SHP77 (cell line): ENCODE measurements at places on chromosomes 6 and 20.

DNA sequence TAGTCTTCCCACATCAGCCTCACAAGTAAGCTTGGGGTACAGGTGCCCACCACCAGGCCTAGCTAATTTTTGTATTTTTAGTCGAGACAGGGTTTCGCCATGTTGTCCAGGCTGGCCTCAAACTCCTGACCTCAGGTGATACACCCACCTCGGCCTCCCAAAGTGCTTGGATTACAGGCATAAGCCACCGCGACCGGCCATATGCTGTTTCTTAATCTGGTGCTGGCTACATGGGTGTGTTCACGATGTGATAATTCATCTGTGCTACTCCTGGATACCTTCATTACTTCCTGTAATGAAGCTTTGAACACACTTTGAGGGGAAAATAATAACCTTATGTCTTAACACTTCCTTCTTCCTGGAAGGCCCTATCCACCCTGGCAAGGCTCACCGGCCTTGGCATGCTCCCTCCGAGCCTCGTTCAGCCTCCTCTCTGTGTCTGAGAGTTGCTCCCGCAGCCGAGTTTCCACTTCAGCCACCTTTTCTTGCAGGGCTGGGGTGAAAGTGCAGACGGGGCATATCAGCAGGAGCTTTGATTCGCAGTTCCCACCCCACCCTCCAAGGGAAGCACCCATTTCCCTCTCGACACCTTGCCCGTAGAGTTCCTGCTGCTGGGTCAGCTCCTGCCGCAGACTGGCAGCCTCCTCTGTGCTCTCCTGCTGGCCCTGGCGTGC, 5.6 kb upstream of the PSORS1C2 start:
- DNase-seq: no peak

DNA sequence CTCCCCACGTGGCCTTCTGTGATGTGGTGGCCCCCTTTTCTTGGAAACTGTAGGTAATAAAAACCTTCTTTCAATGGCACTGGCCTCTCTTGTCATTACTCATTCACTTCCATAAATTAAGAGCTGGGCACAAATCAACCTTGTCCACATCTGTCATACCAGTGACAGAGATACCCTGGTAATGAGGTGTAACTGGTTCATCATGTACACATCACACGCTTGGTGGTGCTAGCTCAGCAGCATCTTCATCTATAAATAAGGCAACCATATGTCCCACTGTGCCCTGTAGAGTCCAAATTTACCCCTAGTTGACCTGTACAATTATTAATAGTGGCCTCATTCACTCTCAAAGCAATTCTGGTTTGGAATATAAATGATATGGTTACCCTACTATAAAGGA, 245.6 kb downstream of the HIVEP2 start:
- no peak for DNase-seq

DNA sequence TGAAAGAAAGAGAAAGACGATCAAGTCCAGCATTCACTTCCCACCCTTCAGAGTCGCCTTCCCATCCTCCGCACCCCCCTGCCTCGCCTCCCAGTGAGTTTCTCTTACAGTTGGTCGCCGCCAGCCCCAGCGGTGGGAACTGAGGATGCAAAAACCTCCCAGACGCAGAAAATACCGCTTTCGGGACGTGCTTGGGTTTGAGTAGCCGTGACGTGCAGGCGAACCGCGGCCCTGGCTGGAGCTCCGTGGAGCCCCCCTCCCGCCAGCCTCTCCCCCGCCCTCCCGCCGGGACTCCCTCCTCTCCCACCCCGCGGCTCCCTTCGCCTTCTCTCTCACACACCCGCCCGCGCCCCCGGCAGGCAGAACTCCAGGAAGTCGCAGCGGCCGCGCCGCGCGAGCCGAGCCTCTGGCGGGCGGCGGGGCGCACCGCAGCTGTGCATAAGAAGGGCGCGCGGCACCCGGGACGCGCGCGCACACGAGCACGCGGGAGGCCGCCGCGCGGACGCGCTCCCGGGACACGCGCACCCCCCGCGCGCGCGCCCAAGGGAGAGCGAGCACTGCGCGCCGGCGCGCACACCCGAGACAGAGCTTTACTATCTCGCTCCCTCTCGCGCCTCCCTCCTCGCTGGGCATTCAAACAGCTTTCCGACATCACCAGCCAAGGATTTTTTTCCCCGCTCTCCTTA, at the start of gene ADGRB3:
ADGRB3 (plus strand) TSS at position 557 of the 686 bp plus-strand sequence. CDS start 3,394 bp downstream, outside the sequence.
- DNase-seq: peak; percentile 82

DNA sequence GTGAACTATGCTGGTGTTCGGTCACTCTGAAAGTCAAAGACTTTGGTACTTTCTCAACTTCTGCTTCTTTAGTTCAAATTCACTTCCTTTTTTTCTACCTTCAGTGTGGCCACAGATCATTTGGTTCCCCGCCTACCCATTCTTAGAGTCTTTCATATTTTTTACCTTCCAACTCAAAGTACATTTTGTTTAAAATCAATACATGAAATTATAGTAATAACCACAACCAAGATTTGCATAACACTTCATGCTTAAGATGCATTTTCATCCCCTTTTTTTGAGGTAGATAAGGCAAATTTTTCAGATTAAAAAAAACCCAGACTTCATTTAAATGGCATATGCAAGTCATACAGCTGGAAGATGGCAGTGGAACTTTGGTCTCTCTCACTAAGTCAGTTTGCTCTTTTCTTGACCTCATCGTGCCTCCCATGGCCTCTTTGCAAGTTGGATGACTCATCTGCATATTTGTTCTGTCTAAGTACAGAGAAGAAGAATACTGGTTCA, 11.9 kb upstream of the CNR1 start:
- DNase-seq: no peak

GRCh38 chr20:38125157-38126056, 39.7 kb downstream of the TGM2 start:
- DNase-seq: peak; percentile 93

GRCh38 chr6:13874191-13874549, 50.6 kb upstream of the RNF182 start:
- no peak for DNase-seq

- DNase-seq: no peak
These were observed 173.5 kb downstream of the SLC35F1 start for GRCh38 chr6:118080547-118080946.

DNA sequence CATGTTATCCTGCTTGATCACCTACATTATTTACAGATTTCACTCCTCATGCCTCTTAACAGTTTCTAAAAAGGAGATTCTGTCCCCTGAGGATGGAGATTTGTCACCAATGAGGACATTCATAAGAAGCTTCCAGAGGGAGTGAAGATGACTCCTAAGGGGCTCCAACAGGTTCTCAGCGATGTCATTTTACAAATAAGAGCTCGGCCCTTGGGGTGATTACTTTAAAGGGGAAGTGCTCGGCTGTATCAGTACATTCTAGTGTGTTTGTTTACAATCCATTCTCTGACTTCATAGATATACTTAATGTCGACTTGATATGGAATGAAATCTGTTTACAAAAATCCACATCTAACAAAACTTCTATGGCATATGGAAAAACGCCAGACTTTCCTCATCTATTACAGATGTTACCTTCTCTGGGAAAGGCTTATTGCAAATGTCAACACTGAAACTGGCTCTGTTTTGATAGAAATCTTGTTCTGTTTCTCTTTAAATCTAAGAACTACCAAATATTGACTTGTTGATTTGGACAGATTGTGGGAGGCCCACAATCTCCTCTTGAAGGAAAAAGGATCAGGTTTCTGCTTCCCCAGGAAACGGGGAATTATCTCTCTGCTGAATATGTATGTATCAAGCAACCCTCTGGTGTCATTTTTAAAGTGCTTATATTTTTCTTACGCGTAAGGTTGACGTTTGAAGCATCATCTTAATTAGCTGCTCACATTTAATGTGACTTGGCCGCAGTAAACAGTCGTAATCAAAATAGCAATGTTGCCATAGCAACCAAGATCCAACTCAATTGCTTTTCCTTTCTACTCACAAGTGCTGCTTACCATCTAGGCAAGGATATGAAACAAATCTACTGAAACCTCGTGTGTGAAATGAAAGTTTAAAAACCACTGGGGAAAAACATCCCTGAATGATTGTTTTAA, 95.7 kb downstream of the SHLD1 start:
- DNase-seq: no peak

- DNase-seq: peak; percentile 65
These were observed 3.1 kb upstream of the POU3F2 start for GRCh38 chr6:98831057-98831958.

DNA sequence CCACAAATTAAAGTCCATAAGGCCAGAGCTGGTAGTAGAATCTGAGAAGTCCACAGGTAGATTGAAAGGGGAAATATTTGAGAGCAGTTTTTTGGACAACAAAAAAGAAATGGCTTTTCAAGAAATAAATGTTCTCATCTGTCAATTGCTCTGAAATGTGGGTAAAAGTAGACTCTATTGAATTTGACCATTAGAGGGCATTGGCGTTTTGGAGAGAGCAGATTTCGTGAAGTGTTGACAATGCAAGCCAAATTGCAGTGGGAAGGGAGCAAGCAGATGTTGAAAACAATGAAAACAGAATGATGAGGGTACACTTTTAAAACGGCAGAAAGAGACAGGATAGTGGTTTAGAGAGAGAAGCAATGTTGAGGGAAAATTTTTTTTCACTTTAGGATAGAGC, 149.1 kb upstream of the FAM83B start:
- DNase-seq: no peak

DNA sequence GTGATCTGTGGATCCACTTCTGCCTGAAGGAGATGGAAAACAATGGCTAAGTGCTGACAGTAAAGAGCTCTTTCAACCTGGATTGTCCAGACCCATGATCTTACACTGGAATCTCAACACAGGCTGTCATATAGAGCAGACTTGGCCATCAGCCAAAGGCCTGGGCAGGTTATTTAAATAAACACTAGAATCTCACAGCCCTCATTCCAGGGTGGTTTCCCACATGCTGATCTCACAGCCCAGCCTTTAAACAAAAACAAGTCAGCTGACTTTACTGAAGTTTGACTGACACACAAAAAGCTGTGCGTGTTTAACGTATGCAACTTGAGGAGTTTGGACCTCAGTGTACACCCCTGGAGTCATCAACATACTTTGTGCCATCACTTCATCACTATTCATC, 28.4 kb downstream of the SYNDIG1 start:
- DNase-seq: peak; percentile 84

DNA sequence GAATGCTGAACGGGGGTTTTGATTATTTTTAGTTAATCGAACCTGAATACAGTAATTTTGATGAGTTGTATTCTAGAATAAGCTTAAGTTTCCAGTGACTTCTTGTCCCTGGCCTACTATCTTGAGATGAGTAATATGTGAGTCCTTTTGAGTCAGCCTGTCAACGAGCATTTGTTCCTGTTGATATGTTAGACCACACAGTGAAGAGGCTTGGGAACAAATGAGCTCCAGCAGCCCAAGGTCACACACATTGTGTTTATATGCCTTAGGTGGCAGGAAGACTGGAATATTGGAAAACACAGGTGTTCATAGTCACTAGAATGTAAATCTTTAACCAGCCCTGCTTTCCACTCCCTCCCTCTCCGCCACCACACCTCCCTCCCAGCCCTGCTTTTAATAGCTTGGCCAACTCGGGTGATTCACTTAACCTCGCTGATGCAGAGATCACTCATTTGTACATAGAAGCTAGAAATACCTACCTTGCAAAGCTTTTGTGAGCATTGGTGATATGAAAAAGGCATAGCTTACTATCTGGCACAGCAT, 9.1 kb downstream of the SMPDL3A start:
- no peak for DNase-seq

- peak; percentile 83 for DNase-seq
These were observed 571.6 kb upstream of the GJE1 start for GRCh38 chr6:141561154-141561553.

DNA sequence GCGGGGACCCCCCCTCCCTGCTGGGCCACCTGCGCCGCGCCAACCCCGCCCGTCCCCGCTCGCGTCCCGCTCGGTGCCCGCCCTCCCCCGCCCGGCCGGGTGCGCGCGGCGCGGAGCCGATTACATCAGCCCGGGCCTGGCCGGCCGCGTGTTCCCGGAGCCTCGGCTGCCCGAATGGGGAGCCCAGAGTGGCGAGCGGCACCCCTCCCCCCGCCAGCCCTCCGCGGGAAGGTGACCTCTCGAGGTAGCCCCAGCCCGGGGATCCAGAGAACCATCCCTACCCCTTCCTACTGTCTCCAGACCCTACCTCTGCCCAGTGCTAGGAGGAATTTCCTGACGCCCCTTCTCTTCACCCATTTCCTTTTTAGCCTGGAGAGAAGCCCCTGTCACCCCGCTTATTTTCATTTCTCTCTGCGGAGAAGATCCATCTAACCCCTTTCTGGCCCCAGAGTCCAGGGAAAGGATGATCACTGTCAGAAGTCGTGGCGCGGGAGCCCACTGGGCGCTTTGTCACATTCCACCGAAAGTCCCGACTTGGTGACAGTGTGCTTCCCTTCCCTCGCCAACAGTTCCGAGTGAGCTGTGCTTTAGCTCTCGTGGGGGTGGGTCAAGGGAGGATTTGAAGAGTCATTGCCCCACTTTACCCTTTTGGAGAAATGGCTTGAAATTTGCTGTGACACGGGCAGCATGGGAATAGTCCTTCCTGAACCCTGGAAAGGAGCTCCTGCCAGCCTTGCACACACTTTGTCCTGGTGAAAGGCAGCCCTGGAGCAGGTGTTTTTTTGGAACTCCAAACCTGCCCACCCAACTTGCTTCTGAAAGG, 2.1 kb downstream of the VEGFA start:
- DNase-seq: peak; percentile 30

GRCh38 chr20:33811776-33812151, 616 bp downstream of the CHMP4B start:
- DNase-seq: no peak

GRCh38 chr6:96202571-96202970, 186.8 kb downstream of the FUT9 start:
- no peak for DNase-seq

- DNase-seq: no peak
These were observed 90.5 kb downstream of the MAN1A1 start for GRCh38 chr6:119259027-119259426.

DNA sequence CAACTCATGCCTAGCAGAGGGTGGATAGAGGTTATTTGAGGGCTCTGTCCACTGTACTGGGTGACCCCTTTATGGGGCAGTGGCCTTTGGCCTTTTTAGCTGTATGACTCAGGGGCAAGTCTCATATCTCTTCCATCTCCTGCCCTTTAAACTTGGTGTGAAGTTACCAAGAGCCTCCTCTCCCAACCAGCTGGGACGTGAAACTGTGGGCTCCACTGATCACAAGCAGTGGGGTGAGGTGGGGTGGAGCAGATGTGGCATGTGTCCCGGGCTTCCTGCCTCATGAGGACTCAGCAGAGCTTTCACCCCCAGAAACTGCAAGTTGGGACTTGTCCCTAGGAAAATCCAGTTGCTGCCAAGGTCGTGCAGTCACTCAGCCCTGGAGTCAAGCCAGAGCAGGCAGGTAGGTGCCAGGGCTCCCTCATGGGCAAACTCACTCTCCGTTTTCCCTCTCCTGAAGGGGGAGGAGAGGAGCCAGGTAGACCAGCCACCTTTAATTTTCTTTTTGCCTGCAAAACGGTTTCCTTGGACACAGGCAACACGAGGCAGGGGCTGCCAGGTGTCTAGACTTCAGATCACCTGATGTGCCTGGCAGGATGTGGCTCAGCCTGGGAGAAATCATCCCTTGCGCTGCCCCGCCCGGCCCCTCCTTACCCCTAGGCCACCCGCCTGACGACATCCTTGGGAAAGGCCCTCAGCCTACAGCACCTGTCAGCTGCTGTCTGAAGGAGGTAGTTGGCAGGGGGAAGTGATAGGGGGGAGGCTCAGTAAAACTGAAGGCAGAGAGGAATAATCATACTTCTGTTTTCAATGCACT, 4.0 kb downstream of the CDKN1A start:
- DNase-seq: peak; percentile 74

- no peak for DNase-seq
These were observed 628 bp upstream of the CHRNA4 start for GRCh38 chr20:63361519-63362435.
